T-helper 1 cell (primary cell): ENCODE measurements at places on chromosomes 2 and 18.

DNA sequence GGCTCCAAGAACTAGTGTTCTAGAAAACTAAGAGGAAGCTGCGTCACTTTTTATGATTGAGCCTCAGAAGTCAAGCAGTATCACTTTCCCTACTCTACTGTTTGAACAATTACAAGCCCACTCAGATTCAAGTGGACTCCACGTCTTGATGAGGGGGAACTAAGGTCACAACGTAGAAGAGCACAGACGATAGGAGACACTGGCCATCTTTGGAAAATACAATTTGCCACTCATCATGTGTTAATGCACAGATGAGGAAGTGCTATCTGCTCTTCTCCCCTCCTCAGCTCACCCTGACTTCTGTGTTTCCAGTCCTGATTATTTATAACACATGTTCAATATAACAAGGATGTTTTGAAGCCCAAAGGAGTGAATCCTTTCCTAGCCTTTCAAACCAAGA is 76.1 kb upstream of the CYP1B1 start:
- DNase-seq: no peak

GRCh38 chr18:36567800-36568199 is 261.0 kb downstream of the TPGS2 start:
- DNase-seq: no peak

DNA sequence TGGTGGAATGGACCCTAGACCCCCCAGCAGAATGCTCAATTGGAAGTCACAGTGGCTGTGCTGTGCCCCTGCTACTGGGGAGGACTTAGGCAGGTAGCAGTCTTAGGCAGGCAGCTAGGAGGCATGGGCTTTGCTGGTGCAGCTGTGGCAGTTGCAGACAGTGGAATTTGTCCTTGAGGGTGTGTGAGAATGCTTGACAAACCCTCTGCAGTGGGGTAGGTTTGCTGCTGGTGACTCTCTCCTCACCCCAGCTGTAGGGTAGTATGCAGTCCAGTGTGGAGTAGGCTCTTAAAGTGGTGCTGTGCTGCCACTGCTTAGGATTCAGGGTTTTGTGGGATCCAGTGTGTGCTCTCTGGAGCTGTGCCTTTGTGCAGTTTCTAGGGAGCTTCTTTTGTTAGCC is 61.3 kb downstream of the NUP35 start:
- DNase-seq: no peak

GRCh38 chr2:62216113-62216512 is 20.2 kb downstream of the B3GNT2 start:
- no peak for DNase-seq

DNA sequence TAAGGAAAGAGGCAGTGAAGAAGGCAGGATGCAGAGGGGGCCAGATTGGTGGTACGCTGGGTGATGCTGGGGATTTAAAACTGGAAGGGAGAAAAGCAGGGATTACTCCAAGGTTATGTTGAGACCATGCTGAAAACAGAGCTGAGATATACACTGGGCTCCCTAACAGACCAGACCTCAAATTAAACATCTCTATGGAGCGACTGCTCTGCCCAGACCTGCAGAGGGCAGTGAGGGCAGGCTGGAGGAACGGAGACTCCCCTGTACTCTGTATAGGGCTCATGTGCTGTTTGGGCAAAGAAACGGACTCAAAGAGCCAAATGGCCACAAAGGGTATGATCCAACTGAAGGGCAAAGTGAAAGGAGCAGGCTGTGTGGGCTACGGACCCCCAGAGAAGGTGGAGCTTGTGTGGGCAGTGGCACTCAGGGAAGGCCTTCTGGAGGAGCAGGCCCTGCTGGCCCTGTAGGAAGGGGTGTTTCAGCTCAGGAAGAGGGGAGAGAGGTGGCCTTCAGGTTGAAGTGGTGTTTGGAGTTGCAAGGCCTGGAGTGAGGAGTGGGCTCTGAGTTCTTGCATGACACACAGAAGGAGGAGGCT is 4.8 kb upstream of the CELF4 start:
- DNase-seq: no peak

- no peak for DNase-seq
These were observed 2.0 kb downstream of the TCF4 start for GRCh38 chr18:55585920-55586561.

GRCh38 chr2:159124441-159124911 is 156.0 kb downstream of the TANC1 start:
- DNase-seq: no peak

GRCh38 chr18:9016633-9017166 is 85.8 kb upstream of the NDUFV2 start:
- DNase-seq: no peak

GRCh38 chr2:127392828-127393578 is 5.2 kb upstream of the MAP3K2 start:
- no peak for DNase-seq

GRCh38 chr2:75915851-75916634 is 205.3 kb upstream of the GCFC2 start:
- DNase-seq: no peak

DNA sequence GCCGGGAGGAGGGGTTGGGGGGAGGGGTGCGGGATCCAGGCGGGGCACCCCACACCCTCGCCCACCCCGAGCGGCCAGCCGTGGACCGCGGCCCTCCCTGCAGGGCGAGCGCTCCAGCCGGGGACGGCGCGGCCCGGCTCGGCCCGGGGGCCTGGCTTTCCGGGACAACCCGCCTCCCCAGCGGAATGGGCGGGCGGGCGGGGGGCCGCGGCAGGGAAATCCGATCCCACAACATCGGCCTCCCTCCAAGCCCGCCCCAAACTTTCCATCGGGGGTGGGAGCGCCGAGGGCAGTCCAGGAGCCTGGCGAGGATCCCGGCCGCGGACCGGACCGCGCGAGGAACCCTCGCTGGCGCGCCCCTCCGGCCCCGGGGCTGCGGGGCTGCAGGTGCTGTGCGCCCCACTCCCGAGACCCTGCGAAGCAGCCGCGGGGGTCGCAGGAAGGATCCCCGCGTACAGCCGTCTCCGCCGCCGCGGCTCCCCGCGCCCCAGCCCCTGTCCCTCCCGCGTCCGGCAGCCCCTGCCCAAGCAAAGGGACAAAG is 529 bp downstream of the SEMA4C start:
- no peak for DNase-seq

DNA sequence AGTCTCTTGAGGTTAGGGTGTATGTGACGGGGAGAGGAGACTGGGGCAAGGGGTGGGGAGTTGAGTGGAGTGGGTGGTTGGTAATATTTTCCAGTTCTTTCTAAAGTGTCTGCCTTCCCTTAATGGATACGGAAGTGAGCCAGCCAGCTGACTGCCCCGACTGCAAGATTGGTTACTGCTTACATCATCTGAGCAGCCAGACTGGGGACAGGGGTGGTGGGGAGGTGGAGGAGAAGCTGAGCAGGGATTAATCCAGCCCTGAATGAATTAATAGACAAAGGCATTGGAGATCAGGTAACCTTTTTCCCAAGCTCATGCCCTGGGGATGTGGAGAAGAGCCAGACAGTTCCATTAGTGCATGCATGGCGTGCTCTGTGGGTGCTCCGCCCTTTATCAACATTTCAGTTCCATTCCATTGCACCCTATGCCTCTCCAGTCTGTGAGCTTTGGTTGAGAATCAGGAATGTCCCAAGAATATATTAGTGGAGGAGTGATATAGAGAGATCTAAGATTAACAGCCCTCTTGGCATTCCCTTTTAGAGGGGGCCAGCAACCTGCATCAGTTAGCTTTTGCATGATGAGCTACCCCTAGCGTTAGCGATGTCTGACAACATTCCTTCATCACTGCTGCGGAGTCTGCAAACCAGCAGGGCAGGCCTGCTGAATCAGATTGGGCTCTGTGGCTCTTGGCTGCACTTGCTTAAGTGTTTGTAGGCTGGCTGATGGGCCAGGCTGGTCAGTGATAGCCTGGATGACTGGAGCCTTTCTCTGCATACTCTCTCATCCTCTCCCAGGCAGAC is 67.4 kb downstream of the TNP1 start:
- DNase-seq: no peak

DNA sequence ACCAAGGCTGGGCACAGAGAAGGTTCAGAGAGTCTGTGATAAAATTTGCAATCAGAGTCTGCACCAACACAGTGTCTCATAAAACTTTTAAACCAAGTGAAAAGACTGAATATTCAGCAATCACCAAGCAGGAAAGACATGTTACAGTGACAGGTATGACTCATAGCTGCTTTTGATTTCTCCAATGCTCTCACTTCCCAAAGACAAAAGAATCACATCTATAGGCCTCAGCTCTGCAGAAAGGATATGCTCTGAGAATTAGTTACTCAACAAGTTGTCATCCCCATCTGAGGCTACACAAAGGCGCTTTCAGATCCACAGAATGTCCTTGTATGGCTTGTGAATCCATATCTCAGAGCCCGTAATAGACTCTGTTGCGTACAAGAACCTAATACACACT is 92.5 kb downstream of the KCNF1 start:
- no peak for DNase-seq

DNA sequence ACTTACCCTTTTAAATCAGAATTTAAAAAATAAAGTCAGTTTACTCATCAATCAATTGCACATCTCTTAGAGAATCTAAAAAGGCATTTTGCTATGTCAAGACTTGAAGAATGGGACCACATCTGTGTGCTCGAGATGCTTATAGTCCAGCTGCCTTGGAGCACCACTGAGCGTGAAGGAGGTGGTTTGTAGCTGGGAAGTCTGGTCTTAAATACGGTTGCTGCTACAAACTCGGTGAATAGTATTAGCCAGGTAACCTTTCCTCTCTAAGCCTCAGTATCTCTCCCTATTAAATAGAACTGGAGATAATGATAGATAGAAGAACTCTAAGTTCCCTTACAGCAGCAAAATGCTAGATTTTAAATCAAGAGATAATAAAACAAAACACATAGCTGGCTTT is 289.7 kb downstream of the TRIB2 start:
- no peak for DNase-seq

DNA sequence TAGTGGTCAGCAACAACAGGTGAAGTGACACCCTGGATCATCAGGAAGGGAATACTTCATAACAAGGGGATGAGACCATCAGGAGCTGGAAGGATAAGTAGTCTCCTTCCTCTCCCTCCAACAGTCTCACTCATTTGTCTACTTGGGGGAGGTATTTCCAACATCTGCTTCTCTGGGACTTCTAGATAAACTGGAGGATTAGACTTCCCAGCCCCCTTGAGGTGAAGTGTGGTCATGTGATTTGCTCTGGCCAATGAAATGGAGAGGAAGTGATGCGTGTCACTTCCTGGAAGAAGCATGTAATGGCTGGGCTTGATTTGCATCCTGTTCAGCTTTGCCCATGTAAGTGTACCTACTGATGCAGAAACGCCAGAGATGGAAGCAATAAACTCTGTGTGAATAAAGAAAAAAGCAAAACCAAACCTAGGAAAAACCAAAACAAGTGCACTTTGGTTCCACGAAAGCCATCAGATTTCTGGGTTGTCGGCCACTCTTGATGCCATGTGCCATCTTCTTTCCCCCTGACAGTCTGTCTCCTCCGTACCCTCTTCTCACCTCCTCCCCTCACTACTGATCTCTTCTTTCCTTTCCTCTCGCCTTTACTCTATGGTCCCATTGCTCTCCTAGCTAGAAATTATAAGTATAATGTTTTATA is 76.1 kb upstream of the DNMT3A start:
- no peak for DNase-seq

- no peak for DNase-seq
These were observed 265.2 kb downstream of the CCDC85A start for GRCh38 chr2:56449002-56449431.

DNA sequence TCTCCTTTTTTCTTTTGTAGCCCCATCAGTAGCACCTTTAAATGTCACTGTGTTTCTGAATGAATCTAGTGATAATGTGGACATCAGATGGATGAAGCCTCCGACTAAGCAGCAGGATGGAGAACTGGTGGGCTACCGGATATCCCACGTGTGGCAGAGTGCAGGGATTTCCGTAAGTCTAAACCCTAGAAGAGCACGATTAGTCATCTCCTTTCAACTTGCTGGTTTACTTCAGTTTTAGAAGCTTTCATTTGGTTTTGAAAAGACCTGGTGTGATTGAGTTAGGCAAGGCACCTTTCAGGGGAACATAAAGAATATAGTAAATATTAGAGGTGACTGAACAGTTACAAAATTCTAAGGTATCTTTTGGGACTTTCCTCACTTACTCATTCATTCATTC is 72.2 kb upstream of the TMEM87B start:
- no peak for DNase-seq

DNA sequence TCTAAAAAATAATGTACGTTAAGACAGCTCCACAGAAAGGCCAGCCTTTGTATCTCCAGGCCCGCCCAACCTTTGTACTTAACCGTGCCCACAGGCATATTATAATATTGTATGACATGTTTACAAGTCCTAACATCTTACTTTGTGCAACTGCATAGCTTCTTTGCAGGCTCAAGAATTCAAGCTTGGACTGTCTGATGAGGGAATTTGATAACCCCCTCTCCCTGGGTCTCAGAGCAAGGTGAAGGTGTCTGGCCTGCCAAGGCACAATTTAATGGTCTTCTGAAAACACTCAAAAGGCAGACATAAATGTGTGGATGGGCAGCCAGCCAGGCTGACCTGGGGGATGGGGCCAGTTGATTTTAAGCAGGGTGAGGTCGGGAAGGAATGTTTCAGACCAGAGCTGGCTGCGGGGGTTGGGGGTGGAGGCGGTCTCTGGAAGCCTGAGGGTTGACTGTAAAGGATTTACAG is 732.7 kb upstream of the FANCL start:
- DNase-seq: no peak

GRCh38 chr2:33047939-33048338 is 101.2 kb downstream of the LTBP1 start:
- no peak for DNase-seq

- no peak for DNase-seq
These were observed 6.0 kb upstream of the GLI2 start for GRCh38 chr2:120729406-120730399.

GRCh38 chr2:173667014-173667413 is 298.2 kb downstream of the SP3 start:
- DNase-seq: no peak

DNA sequence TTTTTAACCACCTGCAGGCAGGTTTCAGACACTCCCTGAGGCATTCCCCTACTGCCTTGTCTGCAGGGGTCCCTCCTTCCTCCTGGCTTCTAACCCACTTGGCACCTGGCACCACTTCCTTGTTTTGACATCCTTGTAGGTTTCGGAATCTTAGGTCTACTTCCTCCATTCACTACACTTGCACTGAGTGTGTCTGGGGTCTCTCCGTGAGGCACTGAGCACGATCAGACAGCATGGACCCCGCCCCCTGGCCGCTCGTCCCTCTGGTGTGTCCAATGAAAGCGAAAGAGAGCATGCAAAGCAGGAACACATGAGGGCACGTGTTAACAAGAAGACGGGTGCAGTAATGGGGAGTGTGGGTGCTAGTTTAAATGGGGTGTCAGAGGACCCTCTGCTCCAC is 63.8 kb downstream of the HAUS1 start:
- no peak for DNase-seq

DNA sequence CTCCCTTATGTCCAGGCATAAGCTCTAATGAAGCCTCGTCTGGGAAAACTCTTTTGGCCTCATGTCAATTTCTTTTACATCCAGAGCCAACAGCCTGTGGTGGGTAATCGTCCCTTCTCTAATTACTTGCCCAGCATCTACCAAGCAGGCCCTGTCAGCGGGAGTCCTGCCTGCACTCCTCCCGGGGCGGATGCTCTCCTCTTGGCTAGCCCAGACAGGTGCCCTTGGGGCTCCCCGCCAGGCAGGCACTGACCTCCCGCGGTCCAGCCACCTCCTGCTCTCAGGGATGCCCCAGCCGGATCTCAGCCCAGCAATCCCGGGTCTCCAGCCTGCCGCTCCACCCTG is 74.2 kb downstream of the NCAPH start:
- no peak for DNase-seq

- DNase-seq: no peak
These were observed 55.0 kb downstream of the NDUFA10 start for GRCh38 chr2:239970004-239970623.
